ENCODE measurements at places on chromosomes 3 and 15. TPM values are rescaled to one million over a fixed set of nuclear protein-coding genes. Genes with fewer than 3 reads are reported as not detected.

The CYP1A2 gene
- not detected for total RNA-seq

- no peak for DNase-seq
- H3K27ac ChIP-seq = no peak overlapping the region
- peaks cover 20% of the 10 kb centered on the region for H3K4me1 ChIP-seq
Measured at GRCh38 chr3:29203851-29204250, 77.0 kb upstream of the RBMS3 start.

The CACNA1D gene
- total RNA-seq = 0.95 TPM

The CLRN1 gene
- total RNA-seq = not detected

The DAPK2 gene
- total RNA-seq = 1.3 TPM

GRCh38 chr3:150623945-150624344, 20.8 kb downstream of the SELENOT start:
- H3K36me3 ChIP-seq = peaks cover 15% of the 10 kb centered on the region
- peak overlapping the region; percentile 89 for H3K27ac ChIP-seq
- no peak for DNase-seq
- no peaks in the 10 kb centered on the region for H3K27me3 ChIP-seq
- H3K4me3 ChIP-seq = no peak overlapping the region
- H3K4me1 ChIP-seq = peaks cover 61% of the 10 kb centered on the region

DNA sequence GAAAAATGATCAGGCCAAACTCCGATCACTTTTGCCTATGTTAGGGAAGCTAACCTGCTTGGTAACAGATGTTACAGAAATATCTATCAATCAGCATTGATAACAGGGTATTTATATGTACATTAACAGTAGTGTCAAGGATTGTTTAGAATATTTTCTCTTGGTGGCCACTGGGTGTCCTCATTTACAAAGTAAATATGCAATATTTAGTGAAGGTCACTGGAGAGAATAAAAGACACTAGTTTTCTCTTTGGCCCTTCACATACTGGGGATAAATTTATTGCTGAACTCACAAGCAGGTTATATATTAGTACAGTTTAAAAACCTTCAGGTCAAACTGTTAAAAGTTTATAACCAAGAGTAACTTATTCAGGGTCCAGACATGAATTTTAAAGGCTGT, 69.0 kb downstream of the TIGIT start:
- no peak overlapping the region for H3K4me3 ChIP-seq
- DNase-seq = no peak
- H3K27ac ChIP-seq = no peak overlapping the region
- no peaks in the 10 kb centered on the region for H3K36me3 ChIP-seq
- no peaks in the 10 kb centered on the region for H3K27me3 ChIP-seq

DNA sequence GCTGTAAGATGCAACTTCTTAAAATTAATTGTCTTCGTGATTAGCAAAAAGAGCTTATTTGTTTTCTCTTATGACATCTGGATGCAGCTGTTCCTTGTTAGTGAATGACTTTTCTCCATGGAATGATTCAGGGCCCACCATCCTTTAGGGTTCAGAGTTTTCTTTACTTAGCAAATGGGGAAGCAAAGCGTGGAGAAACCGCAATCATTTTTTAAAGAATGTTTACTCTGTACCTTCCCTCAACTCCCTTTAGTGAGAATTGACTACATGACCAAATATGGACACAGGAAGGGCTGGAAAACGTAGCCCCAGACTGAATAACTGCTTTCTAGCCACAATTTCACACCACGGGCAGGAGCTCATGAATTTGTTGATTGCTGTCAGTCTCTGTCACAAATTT, 130.1 kb downstream of the EDEM1 start:
- no peak for DNase-seq
- no peaks in the 10 kb centered on the region for H3K36me3 ChIP-seq
- no peaks in the 10 kb centered on the region for H3K4me1 ChIP-seq
- H3K4me3 ChIP-seq = no peak overlapping the region

GRCh38 chr15:54820811-54821210, 375.9 kb downstream of the RSL24D1 start:
- H3K36me3 ChIP-seq = no peaks in the 10 kb centered on the region
- no peaks in the 10 kb centered on the region for H3K4me1 ChIP-seq
- no peak overlapping the region for H3K4me3 ChIP-seq
- DNase-seq = no peak
- no peaks in the 10 kb centered on the region for H3K27me3 ChIP-seq

DNA sequence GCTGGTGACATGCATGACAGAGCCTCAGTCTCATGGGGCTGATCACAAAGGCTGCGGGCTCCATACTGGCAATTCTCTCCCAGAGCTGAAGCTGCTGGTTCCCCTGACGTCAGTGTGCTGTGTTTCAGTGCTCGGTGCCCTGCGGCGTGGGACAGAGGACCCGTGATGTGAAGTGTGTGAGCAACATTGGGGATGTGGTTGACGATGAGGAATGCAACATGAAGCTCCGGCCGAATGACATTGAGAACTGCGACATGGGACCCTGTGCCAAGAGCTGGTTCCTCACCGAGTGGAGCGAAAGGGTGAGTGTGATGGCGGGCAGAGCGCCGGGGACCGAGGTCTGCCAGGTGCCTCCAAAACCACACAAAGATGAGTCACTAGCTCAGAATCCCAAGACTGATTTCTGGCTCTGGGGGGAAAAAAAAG, 62.0 kb upstream of the NR2E3 start:
- H3K4me1 ChIP-seq = peaks cover 29% of the 10 kb centered on the region
- H3K27ac ChIP-seq = no peak overlapping the region
- DNase-seq = no peak
- H3K36me3 ChIP-seq = no peaks in the 10 kb centered on the region

GRCh38 chr15:33344111-33344510, 33.3 kb downstream of the RYR3 start:
- no peaks in the 10 kb centered on the region for H3K36me3 ChIP-seq
- no peak overlapping the region for H3K27ac ChIP-seq
- H3K27me3 ChIP-seq = peaks cover 23% of the 10 kb centered on the region
- DNase-seq = no peak
